ENCODE measurements at places on chromosomes 12 and 14. TPM values are rescaled to one million over a fixed set of nuclear protein-coding genes. Genes with fewer than 3 reads are reported as not detected.

DNA sequence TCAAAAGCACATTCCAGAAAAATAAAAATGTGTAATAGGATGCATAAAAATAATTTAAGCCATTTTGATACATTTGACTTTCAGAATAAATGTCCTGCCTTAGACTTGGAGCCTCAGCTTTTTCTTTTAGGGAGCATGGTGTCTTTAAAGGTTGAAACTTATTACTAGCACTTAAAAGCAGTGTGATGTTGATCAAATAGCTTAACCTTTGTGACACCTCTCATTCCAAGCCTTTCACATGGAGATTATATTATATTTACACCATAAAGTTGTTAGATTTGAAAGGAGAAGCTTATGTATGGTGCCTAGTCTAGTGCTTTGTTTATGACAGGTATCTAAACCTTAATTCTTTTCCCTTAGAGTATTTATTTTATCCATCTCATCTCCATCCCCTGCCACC, 61.9 kb downstream of the KTN1 start:
- no peak for DNase-seq

GRCh38 chr12:77163074-77164038, 98.0 kb upstream of the E2F7 start:
- no peak for DNase-seq

GRCh38 chr12:34349673-34349961, 327.3 kb downstream of the ALG10 start:
- no peak for DNase-seq

DNA sequence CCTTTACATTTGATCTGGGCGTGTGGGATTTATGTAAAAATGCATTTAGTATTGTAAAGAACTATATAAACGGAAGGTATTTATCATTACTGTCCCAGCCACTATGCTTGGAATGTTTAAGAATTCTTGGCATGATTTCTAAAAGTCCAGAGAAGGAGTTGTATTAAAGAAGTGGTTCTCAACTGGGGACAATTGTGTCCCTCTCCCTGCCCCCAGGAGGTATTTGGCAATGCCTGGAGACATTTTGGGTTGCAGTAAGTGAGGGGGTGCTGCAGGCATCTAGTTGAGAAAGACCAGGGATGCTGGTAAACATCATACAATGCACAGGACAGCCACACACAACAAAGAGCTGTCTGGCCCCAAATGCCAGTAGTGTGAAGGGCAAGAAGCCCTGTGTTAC, 7.2 kb downstream of the SLC38A1 start:
- no peak for DNase-seq

DNA sequence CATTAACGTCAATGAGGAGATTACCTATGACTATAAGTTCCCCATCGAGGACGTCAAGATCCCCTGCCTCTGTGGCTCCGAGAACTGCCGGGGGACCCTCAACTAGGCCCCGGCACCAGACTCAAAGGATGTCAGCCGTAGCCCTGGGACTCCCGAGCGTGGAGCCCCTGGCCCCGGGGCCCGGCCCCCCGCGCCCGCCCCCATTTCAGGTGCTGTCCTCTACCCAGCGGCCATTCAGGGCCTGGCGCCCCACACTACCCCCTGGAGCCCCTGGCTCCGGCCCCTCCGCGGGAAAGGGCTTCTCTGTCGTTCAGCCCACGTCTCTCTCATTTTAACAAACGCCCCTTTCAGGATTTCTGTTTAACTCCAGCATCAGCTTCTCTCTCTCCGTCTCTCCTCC, 26.3 kb downstream of the SETD1B start:
- DNase-seq = no peak

DNA sequence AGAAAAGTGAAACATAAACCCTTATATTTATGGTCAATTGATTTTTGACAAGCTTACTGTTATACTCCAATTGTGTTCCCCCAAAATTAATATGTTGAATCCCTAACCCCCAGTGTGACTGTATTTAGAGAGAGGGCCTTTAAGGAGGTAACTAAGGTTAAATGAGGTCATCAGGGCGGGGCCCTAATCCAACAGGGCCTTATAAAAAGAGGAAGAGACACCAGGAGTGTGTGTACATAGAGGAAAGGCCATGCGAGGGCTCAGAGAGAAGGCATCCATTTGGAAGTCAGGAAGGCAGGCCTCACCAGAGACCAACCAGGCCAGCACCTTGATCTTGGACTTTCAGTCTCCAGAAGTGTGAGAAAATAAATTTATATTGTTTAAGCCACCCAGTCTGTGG, 6.5 kb upstream of the VTI1B start:
- no peak for DNase-seq

GRCh38 chr12:117328556-117329100, 32.8 kb downstream of the NOS1 start:
- DNase-seq = no peak

GRCh38 chr12:56629459-56630179, 507 bp downstream of the BAZ2A start:
- DNase-seq = peak; percentile 22

- DNase-seq = no peak
These were observed 2.7 kb upstream of the CLECL1 start for GRCh38 chr12:9735601-9736000.

GRCh38 chr14:39432619-39433451, 602 bp upstream of the FBXO33 start:
- DNase-seq = peak; percentile 84

DNA sequence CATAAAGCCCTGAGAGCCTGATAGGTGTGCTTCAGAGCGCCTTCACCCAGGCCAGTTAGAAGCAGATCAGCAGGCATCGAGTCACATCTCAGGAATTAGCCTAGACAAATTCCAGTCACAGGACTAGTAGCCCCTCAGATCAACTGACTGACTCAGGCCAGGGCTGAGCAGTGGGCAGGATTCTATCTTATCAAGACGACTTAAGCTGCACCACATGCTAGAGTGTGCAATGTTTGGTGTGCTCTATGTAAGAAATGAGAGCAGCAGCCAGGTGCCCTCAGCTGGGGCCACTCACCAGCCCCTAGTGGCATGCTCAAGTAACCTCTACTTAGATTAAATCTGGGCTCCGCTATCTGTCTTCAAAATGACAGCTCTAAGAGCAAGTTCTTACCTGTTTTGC, 19.7 kb upstream of the NGB start:
- no peak for DNase-seq

- no peak for DNase-seq
These were observed 69.9 kb downstream of the PLXNC1 start for GRCh38 chr12:94218233-94218632.

- peak; percentile 50 for DNase-seq
These were observed 136.4 kb upstream of the USP15 start for GRCh38 chr12:62123721-62124203.

GRCh38 chr12:121872546-121873215, 14.0 kb upstream of the HPD start:
- peak; percentile 19 for DNase-seq

DNA sequence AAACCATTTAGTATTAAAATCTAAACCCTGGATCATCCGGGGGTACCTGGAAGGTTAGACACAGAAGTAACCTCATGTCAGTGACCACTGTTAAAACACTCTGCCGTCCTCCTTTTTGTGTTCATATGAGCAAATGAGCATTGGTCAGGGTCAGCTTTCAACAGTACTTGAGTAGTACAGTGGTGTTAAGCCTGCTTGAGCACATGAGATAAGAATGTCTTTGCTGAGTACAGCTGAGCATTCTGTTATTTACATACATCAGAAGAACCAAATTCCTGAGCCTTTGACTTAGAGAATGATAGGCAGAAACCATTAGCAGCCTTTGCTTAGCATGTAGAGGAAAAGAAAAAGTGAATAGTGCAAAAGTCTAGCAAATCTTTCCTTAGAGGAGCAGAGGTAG, 38.6 kb upstream of the LRTM2 start:
- no peak for DNase-seq

- DNase-seq = no peak
These were observed 427.6 kb downstream of the ZFP36L1 start for GRCh38 chr14:68365228-68365627.

DNA sequence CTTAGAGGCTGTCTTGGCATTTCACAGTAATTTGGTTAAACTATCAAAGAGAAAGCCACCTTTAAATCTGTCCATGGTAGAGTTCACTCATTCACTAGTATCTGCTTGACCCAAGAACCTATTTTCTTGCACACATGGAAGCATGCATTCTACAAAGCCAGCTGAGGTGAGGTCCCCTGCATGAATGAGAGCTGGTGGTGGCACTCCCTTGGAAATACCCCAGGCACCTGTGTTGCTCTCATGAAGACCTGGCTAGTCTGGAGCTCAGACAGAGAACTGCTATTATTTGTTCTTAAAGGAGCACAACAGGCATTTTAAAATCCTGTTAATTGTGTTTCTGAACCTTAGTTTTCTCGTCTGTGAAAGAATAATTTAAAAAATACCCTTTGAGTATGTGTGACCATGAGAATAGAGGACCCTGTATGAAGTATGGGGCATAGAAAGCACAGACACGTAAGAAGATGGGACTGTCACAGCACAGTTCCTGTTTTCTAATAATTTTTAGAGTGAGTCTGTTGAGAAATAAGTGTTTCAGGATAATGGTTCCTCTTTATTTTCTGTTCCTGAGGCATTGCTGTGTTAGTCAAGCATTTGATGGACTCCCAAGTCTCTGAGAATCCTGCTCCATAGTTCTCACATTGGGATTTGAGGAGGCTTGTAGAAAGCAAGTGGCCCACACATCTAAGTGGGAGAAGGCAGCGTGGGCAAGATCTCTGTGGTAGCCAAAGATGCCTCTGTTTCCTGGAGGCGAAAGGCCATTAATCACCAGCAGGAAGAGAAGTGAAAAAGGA, 10.9 kb downstream of the RGS6 start:
- DNase-seq = no peak

DNA sequence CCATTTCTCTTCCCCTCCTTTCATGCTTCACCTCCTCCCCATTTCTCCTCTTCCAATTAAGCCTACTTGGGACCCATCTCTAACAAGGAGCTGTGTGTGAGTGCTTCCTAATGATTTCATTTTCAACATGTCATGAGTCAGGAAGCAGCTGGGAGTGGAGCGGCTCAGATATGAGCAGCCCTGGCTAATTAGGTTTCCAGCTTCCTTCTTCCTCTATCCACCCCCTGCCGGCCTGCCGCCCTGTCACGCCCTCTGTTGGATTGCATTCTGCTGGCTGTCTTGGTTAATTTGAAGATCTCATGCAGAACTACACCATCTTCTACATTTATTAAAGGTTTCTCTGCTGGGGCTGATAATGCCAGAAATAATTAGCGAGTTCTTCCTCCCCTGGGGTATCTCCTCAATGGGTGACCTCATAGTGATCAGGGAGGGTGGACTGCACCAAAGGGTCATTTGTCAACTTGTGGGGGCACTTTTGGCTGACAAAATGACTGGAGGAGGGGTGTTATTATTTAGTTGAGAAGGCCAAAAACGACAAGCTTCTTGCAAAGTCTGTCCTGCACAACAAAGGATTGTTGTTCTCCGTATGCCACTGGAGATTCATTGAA, 300.9 kb upstream of the SRRM4 start:
- DNase-seq = peak; percentile 4

- DNase-seq = peak; percentile 91
These were observed 5.7 kb upstream of the NOS1 start for GRCh38 chr12:117367006-117367638.

- DNase-seq = no peak
These were observed 30.9 kb downstream of the CKB start for GRCh38 chr14:103491691-103492090.

DNA sequence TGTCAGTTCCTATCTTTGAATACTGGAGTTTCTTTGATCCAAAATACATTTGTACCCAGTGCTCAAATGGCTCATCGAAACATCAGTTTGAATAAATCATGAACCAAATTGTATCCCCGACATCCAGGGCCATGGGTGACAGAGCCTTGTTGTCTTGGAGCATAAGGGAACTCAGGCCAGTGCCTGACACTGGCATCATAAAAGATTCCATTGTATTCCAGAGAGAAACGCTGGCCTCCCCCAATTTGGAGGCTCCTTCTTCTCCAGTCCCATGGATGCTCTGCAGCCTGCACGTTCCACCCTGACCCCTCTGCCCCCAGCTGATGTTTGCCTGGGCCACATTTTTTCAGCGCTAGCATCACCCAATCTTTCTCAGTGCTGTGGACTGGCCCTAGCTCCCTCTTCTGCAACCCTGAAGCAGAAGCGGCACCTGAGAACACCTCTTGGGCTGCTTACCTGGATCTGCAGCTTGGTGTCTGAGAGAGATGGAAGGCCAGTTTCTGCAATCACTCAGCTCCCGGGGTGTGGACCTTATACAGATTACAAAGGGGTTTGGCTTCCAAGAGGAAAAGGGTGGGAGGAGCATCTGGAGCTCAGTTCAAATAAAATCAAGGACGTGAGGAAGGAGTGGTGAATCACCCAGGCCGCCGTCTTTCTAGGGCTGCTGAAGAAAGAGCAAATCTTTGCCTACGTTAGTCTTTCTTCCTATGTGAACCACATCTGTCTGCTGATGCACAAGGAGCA, at the start of gene RNASE1:
RNASE1 (minus strand) TSS at position 504 of the 744 bp plus-strand sequence. CDS start 776 bp downstream, outside the sequence.
- no peak for DNase-seq

DNA sequence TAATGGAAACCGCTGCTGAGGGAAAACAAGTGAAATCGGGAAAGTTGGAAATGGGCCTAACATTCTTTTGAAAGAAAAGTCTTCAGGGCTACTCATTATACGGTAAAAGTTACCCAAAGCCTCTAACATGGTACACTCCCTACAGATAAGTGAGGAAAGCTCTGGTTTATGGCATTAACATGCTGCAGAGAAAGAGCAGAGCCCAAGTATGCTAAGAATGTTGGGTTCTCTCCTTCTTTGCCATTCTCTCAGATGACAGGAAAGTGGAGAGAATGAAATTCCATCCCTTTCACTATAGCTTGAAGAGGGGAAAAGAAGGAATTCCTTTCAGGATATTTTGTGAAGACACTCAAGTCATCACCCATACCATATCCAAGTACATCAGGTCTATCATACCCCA, 348.0 kb downstream of the SEC23A start:
- DNase-seq = no peak

DNA sequence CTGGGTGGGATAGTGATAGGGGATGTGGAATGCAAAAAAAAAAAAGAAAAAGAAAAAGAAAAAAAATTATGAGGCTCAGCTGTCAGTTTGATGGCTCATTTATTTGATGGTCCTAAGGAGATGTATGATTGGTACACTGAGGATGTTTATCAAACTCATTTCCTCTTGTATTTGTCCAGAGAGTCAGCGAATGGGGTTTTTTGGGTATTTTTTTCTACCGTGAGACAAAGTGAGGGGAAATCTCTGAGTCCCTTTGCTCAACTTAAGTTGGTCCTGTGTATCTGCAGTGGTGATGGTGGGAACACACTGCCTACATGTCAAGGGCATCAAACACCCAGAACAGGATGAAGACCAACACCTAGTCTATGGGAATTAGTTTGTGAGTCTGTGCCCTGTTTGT, 176.9 kb upstream of the HIF1A start:
- DNase-seq = no peak

DNA sequence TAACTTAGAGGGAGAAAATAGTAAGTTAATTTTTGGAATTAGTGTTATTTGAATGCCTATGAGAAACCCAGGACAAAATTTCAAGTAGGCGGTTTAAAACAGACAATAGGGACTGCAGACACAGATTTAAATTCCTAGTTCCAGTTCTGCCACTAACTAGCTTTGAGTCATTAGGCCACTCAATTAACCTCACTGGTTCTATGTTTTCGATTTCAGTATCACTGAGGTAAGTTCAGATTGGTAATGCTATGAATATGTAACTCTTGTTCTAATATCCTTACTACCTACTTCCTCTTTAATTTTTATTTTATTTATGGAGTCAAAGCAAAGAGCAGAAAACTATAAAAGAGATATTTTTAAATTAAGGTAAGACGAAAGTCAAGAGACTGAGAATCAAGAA, 52.6 kb downstream of the GALC start:
- no peak for DNase-seq

Gene ANO4
- not detected for total RNA-seq

Gene CARMIL3
- total RNA-seq = 1.1 TPM

Gene C14orf132
- total RNA-seq = not detected

Gene KERA
- not detected for total RNA-seq

Gene KRT79
- total RNA-seq = not detected

Gene KRT85
- not detected for total RNA-seq

Gene GALNT16
- not detected for total RNA-seq

Gene CFAP54
- not detected for total RNA-seq

Gene LRRC74A
- not detected for total RNA-seq
